ENCODE measurements at places on chromosomes 12 and 14. TPM values are rescaled to one million over a fixed set of nuclear protein-coding genes. Genes with fewer than 3 reads are reported as not detected.

DNA sequence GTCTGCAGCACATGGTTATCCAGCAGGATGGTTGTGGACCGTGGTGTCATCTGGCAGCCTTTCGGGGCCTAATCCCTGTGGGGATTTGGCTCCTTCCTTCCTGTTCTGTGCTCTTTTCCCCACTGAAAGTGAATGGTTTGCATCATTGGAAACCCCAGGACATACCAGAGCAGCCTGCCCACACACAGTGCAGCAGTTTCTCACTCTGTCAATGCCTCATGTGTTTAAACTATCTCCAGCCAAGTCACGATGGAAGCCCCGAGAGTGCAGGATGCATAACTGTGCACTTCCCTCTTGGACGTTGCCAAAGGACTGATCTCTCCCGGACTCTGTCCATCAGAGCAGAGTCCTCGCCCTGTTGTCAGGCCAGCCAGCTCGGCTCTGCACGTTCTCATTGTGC, 29.0 kb upstream of the AMN start:
- DNase-seq: peak; percentile 56

DNA sequence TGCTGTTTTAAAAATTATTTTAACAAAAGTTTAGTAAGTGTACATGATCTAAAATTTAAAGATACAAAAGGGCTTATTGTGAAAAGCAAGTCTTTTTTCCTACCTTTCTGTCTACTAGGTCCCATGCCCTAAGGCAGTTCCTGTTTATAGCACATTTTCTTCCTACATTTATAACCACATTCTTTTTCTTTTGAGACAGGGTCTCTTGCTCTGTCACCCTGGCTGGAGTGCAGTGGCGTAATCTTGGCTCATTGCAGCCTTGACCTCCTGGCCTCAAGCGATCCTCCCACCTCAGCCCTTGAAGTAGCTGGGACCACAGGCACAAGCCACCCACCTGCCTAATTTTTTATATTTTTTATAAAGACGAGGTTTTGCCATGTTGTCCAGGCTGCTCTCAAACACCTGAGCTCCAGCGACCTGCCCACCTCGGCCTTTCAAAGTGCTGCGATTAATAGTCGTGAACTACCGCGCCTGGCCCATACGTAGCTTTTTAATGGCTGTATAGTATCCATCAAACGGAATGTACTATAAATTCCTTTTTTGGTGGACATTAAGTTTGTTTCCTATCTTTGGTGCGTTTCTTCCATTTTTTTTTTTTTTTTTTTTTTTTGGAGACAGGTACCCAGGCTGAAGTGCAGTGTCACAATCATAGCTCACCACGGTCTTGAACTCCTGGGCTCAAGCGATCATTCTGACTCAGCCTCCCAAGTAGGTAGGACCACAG, 20.9 kb downstream of the FRS2 start:
- DNase-seq: no peak

GRCh38 chr14:105876158-105876557, 349.8 kb downstream of the TMEM121 start:
- no peak for DNase-seq

GRCh38 chr12:67873355-67873754, 115.9 kb upstream of the IFNG-AS1 start:
- no peak for DNase-seq

GRCh38 chr14:57401501-57401900, 11.1 kb downstream of the NAA30 start:
- DNase-seq: no peak

GRCh38 chr14:32824195-32824594, 114.5 kb upstream of the NPAS3 start:
- no peak for DNase-seq

GRCh38 chr14:49538852-49539251, 47.3 kb downstream of the RPS29 start:
- no peak for DNase-seq

DNA sequence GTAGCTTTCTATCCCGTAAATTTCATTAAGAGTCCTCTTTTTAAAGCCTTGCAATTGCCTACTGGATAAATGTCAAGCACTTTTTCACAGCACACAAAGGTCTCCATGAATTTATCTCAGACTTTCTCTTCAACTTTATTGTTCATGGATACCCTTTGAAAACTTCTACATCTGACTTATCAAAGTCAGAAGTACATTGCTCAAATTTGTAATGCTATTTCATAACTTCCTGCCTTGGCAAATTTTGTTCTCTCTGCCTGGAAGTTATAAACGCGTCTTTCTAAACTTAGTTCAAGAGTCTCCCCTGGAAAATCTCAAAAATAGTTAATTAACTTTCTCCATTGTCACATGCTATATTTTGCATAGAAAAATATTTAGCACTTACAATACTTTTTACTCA, 55.9 kb upstream of the RERGL start:
- DNase-seq: no peak

GRCh38 chr12:131608740-131609690, 101.9 kb upstream of the SFSWAP start:
- DNase-seq: peak; percentile 57

DNA sequence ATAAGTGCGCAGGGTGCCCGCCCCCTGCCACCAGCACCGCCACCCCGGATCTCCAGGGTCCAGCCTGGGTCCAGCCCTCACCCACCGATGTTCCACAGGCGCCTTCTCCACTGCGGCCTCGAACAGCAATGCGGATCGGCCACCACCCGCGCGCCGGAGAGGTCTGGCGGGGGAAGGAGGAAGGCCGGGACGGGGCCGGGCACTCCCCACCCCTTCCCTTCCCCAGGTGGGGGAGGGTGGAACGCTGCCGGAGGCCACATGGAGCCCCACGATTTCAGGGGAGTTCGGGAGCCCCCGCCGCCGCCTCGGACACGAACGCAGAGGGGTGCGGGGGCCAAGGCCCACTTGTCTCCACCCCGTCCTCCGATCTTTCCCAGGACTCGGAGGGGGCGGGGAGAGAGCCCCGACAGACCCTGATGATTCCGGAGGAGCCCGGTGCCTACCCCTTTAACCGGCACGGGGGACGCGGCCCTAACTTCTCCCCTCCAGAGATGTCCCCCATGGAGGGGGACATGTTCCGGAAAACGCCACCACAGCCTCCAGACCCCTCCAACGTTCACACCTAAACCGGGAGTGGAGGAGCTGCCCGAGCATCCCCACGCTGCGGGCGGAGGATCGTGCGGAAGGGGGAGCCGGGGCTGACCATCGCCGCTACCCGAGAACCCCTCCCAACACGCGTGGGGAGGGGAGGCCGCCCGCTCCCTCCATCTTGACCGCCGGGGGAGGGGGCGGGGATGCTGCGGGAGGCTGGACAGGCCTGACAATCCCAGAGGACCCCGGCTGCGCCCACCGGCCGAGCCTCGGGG, 1.1 kb downstream of the ATXN2 start:
- peak; percentile 47 for DNase-seq

DNA sequence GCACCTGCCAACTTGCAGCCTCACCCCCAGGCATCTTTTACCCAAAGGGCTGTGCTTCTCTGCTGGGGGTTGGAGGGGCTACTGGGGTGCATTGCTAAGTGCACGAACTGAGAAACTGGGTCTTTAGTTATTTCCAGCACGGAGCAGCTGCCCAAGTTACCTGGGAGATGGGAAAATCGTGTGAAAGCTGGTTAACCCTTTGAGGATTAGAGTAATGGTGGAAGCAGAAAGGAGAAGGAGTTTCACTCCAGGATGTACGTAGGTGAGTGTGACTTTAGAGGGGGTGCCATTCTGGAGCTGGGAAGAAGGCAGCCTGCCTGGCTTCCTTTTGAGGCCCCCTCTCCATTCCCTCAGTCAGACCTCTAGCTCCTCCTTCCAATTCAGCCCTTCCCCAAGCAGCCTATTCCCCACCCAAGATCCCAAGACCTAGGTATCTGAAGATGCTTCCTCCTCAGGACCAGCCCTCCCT, 1.0 kb upstream of the ADCY6 start:
- no peak for DNase-seq

GRCh38 chr12:904010-904414, 45.5 kb downstream of the RAD52 start:
- no peak for DNase-seq

- DNase-seq: no peak
Measured at GRCh38 chr14:103014466-103015228, 42.7 kb downstream of the CDC42BPB start.

DNA sequence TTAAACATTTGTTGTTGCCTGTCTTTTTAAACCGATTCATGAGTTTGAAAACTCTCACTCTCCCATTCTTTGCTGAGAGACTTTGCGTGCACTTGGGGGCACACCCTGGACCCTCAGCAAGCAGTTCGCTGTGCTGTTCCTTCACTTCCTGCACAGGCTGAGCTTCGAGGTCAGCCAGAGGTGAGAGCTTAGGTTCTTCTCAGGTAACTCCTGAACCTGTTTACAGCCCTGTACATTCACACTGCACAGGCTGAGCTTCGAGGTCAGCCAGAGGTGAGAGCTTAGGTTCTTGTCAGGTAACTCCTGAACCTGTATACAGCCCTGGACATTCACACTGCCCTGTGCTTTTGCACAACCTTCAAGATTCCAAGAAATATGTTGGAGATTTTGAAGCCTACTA, 9.8 kb upstream of the CLECL1 start:
- no peak for DNase-seq

DNA sequence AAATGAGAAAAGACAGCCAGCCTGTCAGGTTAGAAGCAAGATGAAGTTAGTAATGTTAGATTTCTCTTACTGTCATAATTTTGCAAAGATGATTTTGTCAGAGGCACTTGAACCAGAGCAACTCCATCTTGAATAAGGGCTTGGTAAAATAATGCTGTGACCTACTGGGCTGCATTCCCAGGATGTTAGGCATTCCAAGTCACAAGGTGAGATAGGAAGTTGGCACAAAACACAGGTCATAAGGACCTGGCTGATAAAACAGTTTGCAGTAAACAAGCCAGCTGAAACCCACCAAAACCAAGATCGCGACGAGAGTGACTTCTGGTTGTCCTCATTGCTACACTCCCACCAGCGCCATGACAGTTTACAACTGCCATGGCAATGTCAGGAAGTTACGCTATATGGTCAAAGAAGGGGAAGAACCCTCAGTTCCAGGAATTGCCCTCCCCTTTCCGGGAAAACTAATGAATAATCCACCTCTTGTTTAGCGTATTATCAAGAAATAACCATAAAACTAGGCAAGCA, 1313.5 kb upstream of the TMEM132C start:
- DNase-seq: no peak

DNA sequence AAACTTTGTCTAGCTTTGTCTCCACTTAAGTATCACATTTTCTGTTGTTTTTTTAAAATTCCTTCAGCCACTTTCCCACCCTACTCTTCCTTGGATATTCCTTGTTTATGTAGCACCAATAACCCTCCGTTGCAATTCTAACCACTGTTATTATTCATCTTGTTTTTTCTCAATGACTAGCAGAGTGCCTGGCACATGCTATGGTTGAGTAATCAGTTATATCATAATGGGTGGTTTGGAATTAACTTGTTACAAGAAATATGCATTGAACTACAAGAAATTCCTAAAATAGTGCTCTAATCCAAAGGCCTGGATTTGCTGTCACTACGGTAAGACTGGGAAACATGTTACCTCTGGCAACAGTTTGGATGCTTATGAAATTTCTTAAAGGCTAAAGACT, 756.6 kb downstream of the NOVA1 start:
- no peak for DNase-seq

GRCh38 chr14:98203421-98203820, 1068.6 kb downstream of the BCL11B start:
- no peak for DNase-seq

GRCh38 chr14:59195912-59196311, 7.4 kb downstream of the DAAM1 start:
- no peak for DNase-seq

DNA sequence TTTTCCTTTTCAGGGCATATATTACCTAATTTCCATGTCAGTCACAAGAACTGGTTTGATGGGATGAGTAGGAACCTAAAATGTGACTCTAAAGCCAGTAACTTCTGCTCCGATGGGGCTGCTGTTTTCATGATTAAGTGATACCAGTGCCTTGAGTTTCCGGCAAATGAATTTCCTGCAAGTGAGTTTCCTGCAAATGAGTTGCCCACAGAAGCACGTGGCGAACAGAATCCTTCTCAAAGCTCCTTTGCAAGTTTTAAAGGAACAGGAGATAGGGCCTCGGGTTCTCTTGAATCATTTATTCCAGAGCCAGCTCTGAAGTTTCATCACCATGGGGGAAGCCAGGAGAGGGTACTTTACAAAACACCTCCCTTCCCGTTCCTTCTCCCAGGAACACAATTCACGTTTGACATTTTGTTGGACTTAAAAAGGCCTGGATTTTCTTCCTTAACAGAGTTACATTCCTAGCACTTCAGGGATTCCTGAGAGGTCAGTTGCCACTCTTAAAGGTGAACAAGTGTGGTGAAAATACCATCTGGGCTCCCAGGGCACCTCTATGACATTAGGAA, 2.2 kb upstream of the PPTC7 start:
- no peak for DNase-seq

MED6 gene
- 34.0 TPM for total RNA-seq

CCDC38 gene
- total RNA-seq: 0.88 TPM

DIO3 gene
- total RNA-seq: 0.21 TPM

WSCD2 gene
- total RNA-seq: 2.9 TPM

CHPT1 gene
- 78.2 TPM for total RNA-seq

OTOGL gene
- total RNA-seq: 0.28 TPM

WNT5B gene
- total RNA-seq: 1.6 TPM

SLCO1A2 gene
- total RNA-seq: not detected

FGD4 gene
- total RNA-seq: 13.8 TPM

P3H3 gene
- total RNA-seq: 2.6 TPM

LALBA gene
- not detected for total RNA-seq
